ENCODE measurements at places on chromosomes 1 and 21.

DNA sequence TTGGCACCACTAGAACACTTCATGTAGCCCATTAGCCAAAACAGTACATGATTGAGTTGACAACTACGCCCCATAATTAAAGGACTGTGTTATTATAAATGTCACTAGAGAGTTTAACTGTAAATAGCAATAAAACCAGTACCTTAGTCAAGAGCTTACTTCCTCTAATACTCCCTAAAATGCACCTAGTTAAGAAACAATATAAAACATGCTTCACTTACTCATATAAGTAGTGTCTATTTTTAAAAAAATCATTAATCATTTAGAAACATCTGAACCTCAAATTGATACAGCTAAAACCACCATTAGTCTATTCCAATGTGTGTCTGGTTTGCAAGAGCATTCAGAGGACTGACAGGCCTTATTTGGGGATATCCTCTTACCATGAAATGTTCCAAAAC lies 25.3 kb downstream of the PTP4A2 start:
- DNase-seq = no peak

DNA sequence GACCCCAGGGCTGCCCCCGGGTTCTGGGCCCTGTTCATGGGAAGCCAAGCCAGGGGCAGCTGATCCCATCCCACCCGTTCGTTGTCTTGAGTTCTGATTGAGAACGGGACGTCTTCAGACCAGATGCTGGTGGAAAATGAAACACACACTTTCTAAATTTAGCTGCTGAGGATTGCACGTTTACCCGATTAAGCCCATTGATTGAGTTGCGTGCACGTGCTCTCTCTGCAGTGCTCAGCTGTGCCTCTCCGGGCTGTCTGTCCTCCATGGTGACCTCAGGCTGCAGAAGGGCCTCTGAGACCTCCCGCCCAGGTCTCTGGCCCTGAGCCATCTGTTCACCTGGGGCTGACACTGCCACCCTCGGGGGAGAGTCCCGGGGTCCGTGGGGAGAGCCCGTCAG lies 27.0 kb upstream of the PEX10 start:
- peak; percentile 7 for DNase-seq

DNA sequence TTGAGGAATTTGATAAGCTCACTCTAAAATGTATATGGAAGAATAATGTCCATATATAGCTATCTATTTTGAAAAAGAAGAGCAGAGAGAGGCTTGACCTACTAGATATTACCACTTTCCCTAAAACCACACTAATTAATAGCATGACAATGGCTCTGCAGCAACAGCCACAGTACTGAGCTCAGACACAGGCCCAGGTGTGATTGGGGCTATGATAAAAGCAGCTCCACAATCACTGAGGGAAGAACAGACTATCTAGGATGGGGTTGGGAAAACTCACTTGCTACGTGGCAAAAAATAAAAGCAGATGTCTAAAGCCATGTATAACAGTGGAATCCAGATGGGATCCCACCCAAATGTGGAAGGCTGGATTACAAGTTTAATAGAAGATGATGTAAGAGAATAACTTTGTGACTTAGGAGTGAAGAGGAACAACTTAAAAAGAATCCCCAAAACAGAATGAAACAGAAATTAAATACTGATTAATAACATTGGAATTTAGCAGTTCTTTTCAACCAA lies 80.8 kb upstream of the RAB4A start:
- DNase-seq = no peak

- no peak for DNase-seq
Observed at GRCh38 chr1:52145137-52145536, 3.2 kb downstream of the ZFYVE9 start.

- DNase-seq = no peak
Observed at GRCh38 chr21:36509973-36510664, 30.2 kb upstream of the CLDN14 start.
